ENCODE measurements at places on chromosomes 2 and 18.

DNA sequence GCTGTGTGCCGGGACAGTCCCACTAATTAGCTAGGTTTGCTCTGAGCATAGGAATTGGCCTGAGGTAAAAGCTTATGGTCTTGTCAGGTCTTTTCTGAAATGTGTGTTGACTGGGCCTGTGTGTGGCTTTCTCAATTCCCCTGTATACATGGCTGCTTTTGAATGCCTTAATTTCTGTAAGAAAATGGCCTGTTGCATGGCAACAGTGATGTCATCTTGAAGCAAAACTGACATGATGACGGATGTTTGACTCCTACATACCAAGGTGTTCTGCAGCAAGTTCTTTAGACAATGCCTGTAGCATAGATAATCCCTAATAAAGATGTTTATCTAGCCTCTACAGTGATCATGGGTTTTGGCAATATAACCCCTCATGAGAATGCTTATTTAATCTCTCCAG is 198.5 kb downstream of the OTX1 start:
- no peak for DNase-seq

GRCh38 chr2:231632559-231633142 is 40.0 kb downstream of the TEX44 start:
- no peak for DNase-seq

GRCh38 chr18:27143580-27144287 is 41.4 kb downstream of the CHST9 start:
- DNase-seq: no peak

- no peak for DNase-seq
Observed at GRCh38 chr18:79299711-79300110, 96.0 kb upstream of the NFATC1 start.

- DNase-seq: no peak
Observed at GRCh38 chr2:54967759-54968365, 82.4 kb downstream of the RTN4 start.

- no peak for DNase-seq
Observed at GRCh38 chr2:230877759-230878598, 13.2 kb downstream of the ITM2C start.

GRCh38 chr2:14256890-14257289 is 375.6 kb upstream of the LRATD1 start:
- no peak for DNase-seq

DNA sequence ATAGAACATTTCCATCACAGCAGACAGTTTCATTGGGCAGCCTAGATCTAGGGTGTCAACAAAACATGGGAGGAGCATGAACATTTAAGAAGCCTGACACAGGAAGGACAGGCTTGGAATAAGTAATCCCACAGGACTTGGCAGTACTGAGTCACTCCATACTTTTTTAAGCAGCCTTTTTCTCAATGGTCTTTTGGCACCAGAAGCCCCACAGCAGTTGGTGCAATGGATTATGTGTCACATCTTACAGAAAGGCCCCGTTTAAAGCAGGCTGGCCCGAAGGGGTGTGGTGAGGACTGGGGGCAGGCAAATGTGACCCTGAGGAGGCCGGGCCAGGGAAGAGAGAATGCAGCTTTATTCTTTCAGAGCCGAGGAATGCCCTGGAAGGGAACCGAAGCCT is 26.6 kb downstream of the SPTBN1 start:
- DNase-seq: no peak

- no peak for DNase-seq
Observed at GRCh38 chr2:106863387-106863786, 22.6 kb downstream of the ST6GAL2 start.

DNA sequence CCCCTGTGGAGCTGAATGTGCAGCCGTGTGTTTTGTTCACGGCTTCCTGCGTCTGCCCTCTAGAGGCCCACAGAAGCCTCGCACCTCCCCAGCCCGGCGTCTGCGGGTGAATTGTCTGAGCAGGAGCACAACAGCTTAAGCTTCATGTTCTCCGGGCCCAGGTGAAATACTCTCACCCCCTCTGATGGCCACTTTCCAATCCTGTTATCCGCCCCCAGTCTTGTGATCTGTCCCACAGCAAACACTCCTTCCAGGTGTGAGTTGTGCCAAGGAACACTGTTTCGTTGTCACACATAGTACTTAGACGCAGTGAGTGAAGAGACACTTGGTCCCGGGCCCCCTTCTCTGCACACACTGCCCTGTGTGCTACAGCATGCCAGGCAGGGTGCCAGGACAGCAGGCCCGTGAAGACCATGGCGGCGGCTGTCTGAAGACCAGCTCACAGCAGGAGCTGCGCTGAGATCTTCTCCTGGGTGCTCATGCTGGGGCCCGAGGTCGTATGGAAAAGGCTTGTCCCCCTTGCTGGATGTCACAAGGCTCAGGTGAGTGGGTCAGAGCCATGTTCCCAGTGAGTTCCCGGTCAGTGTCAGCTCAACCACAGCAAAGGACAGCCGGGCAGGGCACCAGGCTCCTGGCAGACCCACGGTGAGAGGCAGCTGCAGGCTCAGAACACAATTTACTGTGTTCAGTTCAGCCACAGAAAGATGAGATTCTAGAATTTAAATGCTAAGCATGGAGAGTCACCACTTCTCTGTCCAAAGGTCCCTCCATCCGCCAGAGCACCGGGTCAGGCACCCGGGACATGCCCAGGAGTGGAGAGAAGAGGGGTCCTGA is 6.8 kb upstream of the PXDN start:
- no peak for DNase-seq

- DNase-seq: no peak
Observed at GRCh38 chr18:66048406-66048805, 297.6 kb downstream of the CDH7 start.

DNA sequence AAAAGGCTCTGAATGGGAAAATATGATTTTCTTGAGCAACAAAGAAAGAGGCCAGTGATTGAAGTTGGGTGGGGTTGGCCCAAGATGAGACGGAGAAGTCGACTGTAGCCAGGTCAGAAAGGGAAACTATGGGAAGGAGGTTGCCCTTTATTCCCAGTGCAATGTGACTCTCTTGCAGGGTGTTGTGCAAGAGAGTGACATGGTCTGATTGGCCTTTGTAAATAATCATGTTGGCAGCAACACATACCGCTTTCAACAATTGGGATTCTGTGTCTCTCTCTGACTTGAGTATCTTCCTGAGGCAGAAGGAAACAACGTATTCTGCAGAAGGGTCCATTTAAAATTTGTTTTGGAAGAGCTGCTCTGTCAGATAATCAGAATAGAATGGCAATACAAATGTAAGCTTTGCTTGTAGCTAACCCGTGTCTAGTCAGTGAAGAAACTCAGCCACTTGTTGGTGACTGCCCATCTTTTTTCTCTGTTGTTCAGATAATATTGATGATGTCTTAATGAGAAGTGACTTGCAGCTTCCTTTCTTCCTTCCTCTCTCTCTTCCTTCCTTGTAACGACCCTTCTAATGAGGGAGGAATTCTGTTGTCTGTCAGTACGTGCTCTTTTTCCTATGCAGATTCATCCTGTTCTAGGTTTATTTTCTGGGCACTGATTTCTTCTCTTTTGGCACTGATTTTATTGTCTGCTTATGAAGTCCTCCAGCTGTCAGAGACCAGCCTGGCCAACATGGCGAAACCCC is 311.0 kb upstream of the FAM98A start:
- DNase-seq: no peak

GRCh38 chr2:2188344-2188920 is 142.6 kb downstream of the MYT1L start:
- no peak for DNase-seq

DNA sequence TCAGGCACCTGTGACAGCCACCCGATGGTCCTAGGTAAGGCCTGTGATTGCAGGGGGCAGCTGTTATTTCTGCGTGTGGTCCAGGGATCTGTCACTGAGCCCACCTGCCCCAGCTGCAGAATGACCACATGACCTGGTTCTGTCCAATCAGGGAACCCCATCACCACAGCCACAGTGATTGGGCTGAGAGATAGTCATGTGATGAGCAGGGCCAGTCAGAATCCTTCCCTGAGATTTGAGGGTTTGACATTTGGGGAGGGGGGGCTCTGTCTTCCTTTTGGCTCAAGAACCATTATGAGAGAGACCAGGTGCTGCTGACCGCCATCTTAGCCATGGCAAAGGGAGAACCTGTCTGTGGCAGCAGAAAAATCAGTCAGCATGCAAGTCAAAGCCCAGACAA is 147.2 kb downstream of the SMAD7 start:
- no peak for DNase-seq

GRCh38 chr2:85743304-85743978 is 10.3 kb upstream of the ATOH8 start:
- no peak for DNase-seq

GRCh38 chr18:13320096-13320495 is 101.5 kb downstream of the LDLRAD4 start:
- no peak for DNase-seq

GRCh38 chr2:168155680-168156079 is 91.7 kb downstream of the STK39 start:
- DNase-seq: no peak

DNA sequence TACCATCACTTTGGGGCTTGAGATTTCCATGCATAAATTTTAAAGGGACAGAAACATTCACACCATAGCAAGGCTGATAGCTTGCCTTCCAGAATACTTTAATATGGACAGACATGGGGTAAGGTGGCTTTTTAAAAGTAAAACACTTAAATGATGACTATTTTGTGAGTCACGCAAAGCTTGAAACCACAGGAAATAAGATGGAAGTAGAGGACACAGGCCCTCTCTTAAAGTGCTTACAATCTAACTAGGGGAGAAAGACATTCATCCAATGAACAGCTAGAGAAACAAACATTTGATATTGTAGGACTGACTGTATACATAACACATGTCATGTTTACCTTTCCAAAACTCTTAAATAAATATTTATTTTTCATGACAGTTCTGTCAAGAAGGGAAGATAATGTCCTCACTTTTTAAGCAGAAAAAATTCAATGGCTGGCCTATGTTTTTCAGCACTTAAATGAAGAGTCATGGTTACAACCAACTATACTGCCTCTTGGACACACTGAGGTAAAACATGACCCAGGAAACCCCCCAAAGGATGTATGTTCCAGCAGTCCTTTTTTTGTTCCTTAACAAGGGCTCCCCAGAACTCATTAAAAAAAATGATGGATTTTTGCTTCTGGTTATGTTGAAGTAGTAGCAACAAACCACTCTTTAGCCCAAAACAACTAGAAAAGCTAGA is 120.0 kb upstream of the RBMS1 start:
- no peak for DNase-seq

- DNase-seq: no peak
Observed at GRCh38 chr18:7096838-7097237, 20.8 kb downstream of the LAMA1 start.

- no peak for DNase-seq
Observed at GRCh38 chr2:44947028-44947375, 5.5 kb downstream of the SIX3 start.

DNA sequence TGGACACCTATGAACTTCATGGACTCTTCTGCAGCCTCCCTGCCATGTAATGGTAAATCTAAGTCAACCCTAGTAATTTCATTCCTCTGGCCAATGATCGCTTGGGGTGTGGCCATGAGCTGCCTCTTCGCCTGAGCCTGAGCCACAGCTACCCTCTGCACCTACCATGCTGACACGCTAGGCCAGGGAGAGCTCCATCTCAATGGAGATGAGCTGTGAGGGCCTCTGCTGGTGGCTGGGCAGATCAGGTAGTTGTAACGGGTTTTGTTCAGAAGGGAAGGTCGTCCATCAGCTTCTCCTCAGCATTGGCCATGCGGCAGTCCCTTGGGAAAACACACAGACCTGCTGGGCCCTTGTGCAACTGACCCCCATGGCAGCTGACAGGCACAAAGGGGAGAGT is 24.4 kb downstream of the MPHOSPH10 start:
- DNase-seq: no peak

DNA sequence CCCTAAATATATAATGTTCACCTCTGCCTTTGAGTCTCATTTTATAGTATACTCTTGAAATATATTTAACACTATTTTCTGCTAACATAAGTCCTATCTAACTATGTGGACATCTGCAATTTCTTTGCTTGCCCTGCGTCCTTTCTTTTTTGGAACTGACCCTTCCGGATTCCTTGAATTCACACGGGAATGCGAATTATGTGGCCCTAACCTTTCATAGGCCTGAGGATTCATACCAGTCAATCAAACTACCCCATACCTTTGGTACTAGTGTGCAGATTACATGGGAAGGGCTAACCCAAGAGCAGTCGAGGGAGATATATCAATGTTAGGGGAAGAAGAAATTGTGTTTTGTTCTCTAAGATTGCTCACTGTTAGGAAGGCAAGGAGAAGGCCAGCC is 56.4 kb downstream of the NRXN1 start:
- no peak for DNase-seq

DNA sequence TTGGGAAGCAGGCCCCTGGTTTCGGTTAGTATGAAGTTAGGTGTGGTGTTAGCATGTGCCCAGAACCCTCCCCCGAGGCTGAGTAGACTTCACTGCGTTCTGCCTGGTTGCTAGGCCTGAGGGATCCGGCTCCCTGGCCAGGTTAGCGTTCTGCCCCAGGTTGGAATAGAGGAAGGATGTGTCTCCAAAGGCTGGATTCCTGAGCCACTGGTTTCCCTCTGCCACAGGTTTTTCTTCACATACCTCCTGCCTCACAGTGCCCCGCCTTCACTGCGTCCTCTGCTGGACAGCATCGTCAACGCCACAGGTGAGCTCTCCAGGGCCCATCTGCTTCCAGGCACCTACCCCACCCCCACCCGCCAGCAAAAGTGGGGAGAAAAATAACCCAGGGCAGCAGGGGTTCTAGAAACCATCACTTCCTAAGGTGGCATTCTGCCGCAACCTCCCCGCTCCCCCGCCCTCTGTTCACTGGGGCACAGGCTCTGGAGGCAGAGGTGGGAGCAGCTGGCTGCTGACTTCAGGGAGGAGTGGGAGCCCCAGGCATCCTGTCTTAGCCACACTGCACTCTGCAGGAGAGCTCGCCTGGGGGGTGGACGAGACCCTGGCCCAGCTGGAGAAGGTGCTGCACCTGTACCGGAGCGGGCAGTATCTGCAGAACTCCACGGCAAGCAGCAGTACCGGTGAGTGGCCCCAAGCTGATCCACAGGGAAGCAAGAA is 7.1 kb downstream of the PKDCC start:
- no peak for DNase-seq

DNA sequence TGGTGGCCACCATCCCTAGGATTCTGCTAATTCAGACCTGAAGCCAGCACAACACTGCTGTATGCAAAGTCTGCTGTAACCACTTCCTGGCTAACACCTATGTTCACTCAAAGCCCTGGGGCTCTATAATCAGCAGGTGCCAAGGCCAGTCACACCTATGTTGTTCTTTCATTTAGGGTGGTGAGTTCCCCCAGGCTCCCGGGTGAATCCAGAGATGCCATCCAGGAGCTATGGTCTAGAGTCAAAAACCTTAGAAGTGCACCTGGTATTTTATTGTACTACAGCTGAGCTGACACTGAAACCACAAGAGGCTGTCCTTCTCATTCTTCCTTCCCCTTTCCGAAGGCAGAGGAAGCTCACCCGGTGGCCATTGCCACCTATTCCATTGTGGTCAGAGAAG is 46.2 kb upstream of the CCDC141 start:
- no peak for DNase-seq

Data from stimulated activated CD4-positive, alpha-beta T cell treated with anti-CD3 and anti-CD28 coated beads, Interleukin-1b, Interleukin-23, amount 100 ng/mL, for 1 hour (primary cell).